ENCODE measurements at places on chromosomes 6 and 20.

DNA sequence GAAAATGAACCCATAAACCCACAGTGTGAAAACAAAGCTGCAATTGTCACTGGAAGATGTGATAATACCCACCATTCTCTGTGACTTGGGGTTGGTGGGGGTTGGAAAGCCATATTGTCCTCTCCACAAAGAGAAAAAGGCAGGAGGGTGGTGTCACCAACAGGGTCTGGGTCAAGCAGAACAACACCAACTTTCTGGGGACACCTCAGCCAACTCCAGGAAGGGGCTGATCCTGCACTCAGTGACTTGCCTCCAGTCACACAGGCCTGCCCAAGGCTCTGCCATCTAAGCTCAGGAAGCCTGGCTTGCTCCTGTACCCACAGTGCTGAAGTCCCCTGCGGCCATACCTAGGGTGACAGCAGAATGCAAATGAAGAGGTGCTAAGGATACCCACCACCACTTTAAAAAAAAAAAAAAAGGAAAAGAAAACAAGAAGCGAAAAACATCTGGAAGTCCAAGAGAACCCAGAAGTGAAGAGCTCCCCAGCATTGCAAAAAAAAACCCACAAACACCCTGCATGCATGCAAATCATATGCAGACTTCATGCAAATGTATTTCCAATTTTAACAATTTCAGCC is 110.6 kb downstream of the PREX1 start:
- DNase-seq, result no peak

GRCh38 chr6:118968416-118968815 is 33.5 kb upstream of the MCM9 start:
- DNase-seq, result peak; percentile 12

GRCh38 chr6:43011207-43011606 is 2.5 kb downstream of the MEA1 start:
- no peak for DNase-seq

- DNase-seq, result no peak
Measured at GRCh38 chr6:134438837-134439236, 120.9 kb upstream of the SGK1 start.

- DNase-seq, result no peak
Measured at GRCh38 chr6:10867952-10868351, 13.9 kb downstream of the GCM2 start.

- peak; percentile 87 for DNase-seq
Measured at GRCh38 chr6:149963462-149964307, at the start of gene ULBP1. Gene ULBP1, plus strand, starts transcription at chr6:149963943. Its CDS starts 107 bp downstream, at chr6:149964050.

DNA sequence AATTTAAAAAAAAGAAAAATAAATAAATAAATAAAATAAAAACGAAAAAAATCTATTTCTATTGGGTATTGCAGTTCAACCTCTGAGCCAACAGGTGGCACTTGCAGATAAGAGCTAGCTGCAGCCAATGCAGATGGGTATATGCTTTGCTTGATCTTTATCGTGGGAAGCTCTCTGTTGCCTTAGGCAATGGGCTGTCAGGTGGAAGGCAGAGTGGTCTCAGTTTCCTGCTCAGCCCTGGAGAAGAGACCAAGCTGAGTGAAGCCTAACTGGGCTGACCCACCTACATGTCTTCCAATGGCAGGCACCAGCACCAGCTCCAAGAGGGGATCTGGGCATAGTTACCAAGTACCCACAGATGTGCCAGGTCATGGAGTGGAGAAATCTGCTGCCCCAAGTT is 95.0 kb downstream of the AK9 start:
- no peak for DNase-seq

DNA sequence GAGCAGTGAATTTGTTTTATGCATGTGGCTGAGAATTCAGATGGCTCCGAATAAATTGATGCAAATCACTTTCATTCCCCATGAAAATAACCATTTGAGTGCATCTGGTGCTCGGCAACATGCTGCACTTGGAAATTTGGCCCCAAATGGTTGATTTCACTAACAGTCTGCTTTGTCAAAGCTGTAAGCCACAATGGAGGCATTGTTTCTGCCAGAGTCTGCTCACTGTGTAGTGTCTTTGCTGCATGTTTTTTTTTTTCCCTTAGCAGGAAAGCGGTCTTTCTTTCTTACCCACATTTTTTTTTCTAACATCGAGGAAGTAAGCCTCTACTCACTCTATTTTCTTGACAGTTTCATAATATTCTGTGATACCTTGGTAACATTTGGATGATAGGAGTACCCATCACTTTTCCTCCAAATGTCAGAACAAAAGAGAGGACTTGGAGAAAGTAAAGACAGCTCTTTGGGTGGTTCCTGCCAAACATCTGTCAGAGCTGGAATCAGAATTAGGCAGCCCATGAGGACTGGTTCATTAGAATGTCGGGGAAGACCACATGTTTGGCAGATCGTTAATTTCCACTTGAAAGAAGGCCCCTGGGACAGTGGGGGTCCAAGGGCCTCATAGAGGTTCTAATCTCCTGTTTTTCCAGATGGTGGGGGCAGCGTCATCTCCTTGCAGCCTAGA is 149.5 kb downstream of the DOK5 start:
- DNase-seq, result no peak

GRCh38 chr6:135920689-135921088 is 69.2 kb downstream of the PDE7B start:
- DNase-seq, result no peak

- no peak for DNase-seq
Measured at GRCh38 chr20:41415191-41415590, 48.6 kb upstream of the EMILIN3 start.

GRCh38 chr6:70131528-70131927 is 171.4 kb downstream of the COL9A1 start:
- no peak for DNase-seq

DNA sequence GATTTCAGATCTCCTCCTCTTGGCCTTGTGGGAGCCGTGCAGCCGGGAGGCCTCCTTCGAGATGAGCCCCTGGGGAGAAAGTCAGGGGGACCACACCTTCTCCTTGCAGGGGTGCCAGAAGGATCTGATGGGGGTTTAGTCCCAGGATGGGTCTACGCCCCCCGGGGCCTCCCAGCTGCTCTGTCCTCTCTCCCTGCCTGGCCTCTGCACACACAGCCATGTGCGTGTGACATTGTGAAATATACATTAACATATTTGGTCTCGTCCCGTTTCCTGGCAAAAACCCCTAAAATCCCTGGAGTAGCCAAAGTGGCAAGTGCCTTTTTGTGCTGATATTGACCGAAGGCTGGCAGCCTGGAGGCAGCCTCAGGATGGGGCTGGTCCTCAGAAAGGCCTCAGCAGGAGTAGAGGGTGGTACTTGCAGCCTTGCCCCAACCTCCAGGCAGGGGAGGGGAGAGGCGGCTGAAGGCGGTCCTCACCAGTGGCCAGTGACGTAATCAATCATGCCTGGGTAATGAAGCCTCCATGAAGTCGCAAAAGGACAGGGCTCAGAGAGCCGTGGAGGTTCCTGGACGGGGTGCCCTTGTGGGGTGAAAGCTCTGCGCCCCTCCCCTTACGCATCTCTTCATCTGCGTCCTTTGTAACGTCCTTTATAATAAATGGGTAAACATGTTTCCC is 5.1 kb upstream of the HELZ2 start:
- no peak for DNase-seq

GRCh38 chr20:21360705-21361104 is 36.6 kb downstream of the NKX2-4 start:
- no peak for DNase-seq

DNA sequence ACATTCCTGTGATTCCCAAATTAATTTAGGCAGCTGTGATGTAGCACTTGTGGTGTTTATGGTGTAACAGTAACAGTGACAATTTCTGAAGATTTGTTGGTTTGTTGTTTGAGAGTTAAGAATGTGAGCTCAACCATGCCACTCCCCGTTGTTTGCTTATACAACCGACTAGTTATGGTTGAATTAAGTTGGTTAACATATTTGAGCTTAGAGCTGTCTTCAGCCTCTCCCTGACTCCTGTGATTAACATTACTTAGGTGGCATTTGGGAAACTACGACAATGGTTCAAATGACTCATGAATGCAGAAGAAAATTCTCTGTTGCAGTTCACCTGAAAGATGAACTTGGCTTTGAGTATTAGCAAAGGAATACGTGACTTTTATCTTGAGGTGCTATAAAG is 35.9 kb upstream of the PRL start:
- DNase-seq, result no peak

DNA sequence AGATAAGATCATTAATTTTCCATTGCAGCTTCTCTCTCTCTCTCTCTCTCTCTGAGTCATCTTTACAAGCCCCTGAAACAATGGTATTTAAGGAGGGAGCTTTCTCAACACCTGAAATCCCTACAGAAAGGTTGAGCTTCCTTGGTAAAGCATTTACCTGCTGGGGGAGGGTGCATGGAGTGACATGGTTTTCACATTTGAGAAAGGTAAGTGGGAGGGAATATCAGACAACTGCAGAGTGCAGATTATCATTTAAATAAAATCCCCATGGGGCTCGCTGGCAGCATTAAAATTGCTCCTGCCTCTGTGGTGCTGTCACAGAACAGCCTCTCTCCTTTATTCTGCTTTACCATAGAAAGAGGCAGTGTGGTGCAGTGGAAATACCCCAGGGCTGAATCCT is 10.3 kb upstream of the PDYN start:
- no peak for DNase-seq

DNA sequence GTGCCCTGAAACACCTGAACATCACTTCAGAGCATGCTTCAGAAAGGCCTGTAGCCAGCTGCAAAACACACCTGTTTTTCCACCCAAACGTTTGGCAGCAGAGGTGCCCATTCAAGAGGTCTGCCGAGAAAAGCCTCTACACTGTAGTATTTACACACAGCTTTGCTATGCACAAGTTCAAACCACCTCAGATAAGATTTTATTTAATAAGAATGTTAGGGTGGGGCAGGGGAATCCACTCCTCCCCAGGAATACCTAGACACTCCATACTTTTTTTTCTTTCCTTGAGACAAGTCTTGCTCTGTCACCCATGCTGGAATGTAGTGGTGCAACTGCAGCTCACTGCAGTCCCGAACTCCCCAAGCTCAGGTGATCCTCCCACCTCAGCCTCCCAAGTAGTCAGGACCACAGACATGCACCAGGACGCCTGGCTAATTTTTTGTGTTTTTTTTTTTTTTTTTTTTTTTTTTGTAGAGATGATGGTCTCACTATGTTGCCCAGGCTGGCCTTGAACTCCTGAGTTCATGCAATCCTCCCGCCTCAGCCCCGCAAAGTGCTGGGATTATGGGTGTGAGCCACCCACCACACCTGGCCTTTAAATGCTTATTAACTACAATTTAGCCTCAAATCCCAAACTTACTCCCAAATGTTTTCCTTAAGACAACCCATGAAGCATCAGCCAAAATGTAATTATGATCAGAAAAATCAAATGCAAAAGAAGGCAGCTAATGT is 9.7 kb downstream of the MRPL14 start:
- DNase-seq, result no peak

DNA sequence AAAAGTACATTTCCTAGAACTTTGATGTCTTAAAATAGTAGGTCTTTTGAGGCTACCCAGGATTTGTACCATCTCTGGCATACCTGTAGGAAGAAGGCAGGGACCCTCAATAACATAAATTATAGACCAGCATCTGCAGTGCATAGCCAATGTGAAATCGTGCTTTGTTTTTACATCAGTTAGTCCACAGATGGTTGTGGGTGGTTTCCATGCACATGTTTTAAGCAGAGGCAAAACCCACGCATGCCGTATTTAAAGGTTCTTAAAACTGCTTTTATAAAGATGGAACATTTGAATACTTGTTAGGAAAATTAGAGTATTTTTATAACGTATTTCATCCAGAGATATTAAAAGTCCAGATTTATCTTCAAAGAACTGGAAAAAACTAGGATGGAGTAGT is 66.3 kb downstream of the SH3BGRL2 start:
- no peak for DNase-seq

GRCh38 chr6:33925210-33925609 is 121.4 kb upstream of the MLN start:
- no peak for DNase-seq

GRCh38 chr6:21186479-21187055 is 407.0 kb upstream of the SOX4 start:
- DNase-seq, result no peak

- DNase-seq, result no peak
Measured at GRCh38 chr6:28948782-28949486, 25.1 kb upstream of the TRIM27 start.

DNA sequence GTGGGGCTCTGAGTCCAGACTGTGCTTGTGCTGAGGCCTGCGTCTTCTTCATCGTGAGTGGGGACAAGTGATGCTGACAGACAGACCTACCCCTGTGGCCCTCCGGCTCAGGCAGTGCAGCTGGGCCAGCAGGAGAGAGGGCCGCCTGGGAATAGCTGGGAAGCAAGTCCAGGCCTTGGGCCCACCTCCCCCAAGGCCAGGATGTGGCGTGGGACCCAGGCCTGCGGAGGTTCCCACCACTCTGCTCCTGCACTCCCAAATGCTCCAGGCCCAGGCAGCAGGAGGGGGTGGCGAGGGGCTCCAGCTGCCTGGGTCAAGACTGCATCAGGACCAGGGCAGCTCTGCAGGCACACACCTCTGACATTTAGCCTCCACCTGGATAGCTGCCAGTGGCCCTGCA is 38.3 kb downstream of the DAAM2 start:
- no peak for DNase-seq

- no peak for DNase-seq
Measured at GRCh38 chr6:43180985-43181384, 1.0 kb upstream of the CUL9 start.

GRCh38 chr6:41642960-41643898 is 5.0 kb downstream of the MDFI start:
- no peak for DNase-seq

GRCh38 chr6:46221222-46221793 is 50.5 kb upstream of the ENPP5 start:
- DNase-seq, result no peak

- no peak for DNase-seq
Measured at GRCh38 chr20:24135781-24136180, 147.2 kb upstream of the GGTLC1 start.

DNA sequence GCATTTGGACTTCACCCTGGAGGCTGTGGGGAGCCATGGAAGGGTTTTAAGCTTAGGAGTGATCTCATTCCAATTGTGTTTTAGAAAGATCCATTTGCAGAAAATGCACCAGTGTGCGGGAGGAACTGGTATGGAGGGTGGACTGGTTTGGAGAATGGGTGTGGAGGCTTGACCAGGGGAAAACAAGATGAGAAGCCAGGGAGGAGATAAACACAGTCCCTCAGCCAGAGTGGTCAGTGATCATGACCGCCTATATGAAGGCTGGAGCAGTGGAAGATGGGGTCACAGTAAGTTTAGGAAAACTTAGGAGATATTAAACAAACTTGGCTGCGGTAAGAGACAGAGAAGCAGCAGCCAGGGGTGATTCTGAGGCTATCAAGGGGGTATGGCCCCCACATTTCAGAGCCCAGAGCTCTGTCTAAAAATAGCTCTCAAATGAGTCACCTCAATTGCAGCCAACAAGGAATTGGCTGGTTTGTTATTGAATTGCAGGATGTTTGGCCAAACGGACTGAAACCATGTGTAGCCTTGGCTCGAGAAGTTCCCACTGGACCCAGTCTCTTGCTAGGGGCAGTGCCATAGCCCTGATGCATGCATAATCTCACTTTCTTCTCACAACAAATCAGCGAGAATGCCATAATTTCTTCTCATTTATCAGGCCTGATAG is 159.9 kb upstream of the TOP1 start:
- no peak for DNase-seq

- DNase-seq, result no peak
Measured at GRCh38 chr6:31340228-31340627, 16.8 kb downstream of the HLA-B start.

GRCh38 chr6:68082086-68082485 is 553.0 kb upstream of the ADGRB3 start:
- no peak for DNase-seq
